ENCODE measurements at places on chromosomes 7 and 10. TPM values are rescaled to one million over a fixed set of nuclear protein-coding genes. Genes with fewer than 3 reads are reported as not detected.

The MSS51 gene
- polyA plus RNA-seq, result 3.3 TPM

The SIRT1 gene
- polyA plus RNA-seq, result 6.0 TPM

The PDE6C gene
- polyA plus RNA-seq, result not detected

DNA sequence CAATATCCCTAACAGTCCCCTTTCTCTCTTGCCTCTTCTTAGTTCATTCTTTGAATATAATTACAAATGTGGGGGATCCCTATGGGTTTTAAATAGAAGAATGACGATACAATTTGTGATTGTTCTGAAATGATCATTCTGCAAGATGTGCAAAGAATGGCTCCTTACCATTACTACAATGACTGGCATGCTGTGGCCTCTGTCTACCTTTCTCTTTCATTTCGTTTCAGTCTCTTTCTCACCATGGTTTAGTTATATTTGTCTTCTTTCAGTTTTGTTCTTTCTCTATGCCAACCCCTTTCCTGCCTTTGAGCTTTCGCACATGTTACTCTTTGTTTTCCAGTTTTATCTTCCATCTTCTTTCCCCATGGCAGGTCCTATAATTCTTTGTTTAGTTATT is 176.5 kb downstream of the SUGCT start:
- no peaks in the 10 kb centered on the region for H3K27me3 ChIP-seq
- no peaks in the 10 kb centered on the region for H3K36me3 ChIP-seq
- no peak for DNase-seq
- no peak overlapping the region for H3K4me3 ChIP-seq
- H3K4me1 ChIP-seq, result no peaks in the 10 kb centered on the region
- H3K27ac ChIP-seq, result no peak overlapping the region

GRCh38 chr7:82700741-82701140 is 257.2 kb upstream of the CACNA2D1 start:
- no peak overlapping the region for H3K27ac ChIP-seq
- H3K36me3 ChIP-seq, result no peaks in the 10 kb centered on the region
- no peaks in the 10 kb centered on the region for H3K4me1 ChIP-seq

DNA sequence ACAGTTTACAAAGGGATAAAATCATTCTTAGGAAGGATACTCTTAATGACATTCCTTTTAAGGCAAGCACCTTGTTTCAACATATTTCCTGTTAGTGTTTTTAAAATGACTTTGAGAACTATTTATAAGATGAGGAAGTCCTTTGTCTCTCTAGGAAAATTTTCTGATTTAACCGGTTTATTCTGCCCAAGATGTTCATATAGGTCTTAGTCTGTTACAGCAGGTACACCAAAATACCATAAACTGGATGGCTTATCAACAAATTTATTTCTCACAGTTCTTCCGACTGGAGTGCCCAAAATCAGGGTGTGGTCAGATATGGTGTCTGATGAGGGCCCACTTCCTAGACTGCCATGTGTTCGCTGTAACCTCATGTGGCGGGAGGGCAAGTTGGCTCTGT is 77.9 kb downstream of the GSAP start:
- no peaks in the 10 kb centered on the region for H3K4me1 ChIP-seq
- no peak for DNase-seq
- H3K4me3 ChIP-seq, result no peak overlapping the region
- no peaks in the 10 kb centered on the region for H3K36me3 ChIP-seq

DNA sequence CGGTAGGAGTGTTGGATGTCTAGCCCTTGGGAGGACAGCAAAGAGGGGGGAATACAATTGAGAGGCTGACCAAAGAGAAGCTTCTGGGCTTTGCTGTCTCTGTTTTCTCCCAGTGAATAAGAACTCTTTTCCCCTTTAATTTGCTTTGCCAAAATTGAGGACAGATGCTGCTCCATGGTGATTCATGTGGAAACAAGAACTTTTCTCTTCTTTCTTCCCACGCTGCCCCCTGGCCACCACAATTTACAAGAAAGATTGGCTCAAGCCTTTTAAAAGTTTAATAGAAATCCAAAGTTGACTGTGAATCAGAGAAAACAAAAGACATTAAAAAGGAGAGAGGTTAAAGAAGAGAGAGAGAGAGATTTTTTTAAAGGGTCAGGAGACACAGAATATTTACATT is 49.0 kb downstream of the PRR15 start:
- H3K27me3 ChIP-seq, result no peaks in the 10 kb centered on the region
- H3K27ac ChIP-seq, result no peak overlapping the region
- no peak overlapping the region for H3K4me3 ChIP-seq
- no peaks in the 10 kb centered on the region for H3K4me1 ChIP-seq

DNA sequence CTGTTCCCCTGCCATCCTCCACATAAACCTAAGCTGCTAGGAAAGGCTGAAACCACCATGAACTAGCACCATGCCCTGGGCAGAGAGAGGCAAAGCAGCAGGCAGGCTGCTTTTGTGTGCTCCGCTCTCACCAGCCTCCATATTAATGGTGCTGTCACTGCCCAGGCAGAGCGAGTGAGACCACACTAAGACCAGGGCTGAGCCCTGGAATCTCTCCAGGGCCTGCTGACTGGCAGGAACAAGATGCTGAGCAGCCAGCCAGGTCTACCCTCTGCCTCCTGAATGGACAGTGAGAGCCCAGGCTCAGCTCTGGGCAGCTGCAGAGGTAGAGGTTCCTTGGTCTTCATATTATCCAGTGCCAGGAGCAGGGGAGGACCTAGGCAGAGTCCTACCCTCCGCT is 1.6 kb upstream of the CRHR2 start:
- H3K4me3 ChIP-seq, result no peak overlapping the region
- peaks cover 32% of the 10 kb centered on the region for H3K27me3 ChIP-seq
- H3K27ac ChIP-seq, result no peak overlapping the region
- no peaks in the 10 kb centered on the region for H3K36me3 ChIP-seq
- H3K4me1 ChIP-seq, result peaks cover 15% of the 10 kb centered on the region

All from heart left ventricle (tissue), 16 donors.